ENCODE measurements at places on chromosomes 2 and 18. TPM values are rescaled to one million over a fixed set of nuclear protein-coding genes. Genes with fewer than 3 reads are reported as not detected.

GRCh38 chr2:101818531-101819451, 121.3 kb downstream of the MAP4K4 start:
- DNase-seq, result no peak

- no peak for DNase-seq
Observed at GRCh38 chr2:53497020-53497419, 270.6 kb upstream of the CHAC2 start.

- no peak for DNase-seq
Observed at GRCh38 chr2:235244255-235245220, 249.3 kb upstream of the AGAP1 start.

GRCh38 chr2:160075171-160075570, 12.8 kb upstream of the PLA2R1 start:
- DNase-seq, result no peak

DNA sequence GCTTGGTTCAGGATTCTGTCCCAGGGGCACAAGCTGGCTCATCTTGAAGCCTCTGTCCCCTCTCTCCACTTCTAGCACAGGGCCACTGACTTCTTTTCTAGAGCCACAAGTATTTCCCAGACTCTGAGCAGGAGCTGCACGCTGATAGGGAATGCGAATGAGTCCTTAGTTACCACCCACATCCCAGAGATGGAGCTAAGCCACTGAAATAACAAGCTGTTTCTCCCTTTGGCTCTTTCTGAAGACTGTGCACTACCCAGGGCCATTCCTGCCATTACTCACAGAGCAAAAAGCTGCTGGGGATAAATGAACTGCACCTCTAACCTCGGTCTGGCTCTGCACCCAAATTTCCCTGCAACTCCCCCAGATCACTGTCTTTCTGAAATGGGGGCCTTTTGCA, 70.6 kb downstream of the TSN start:
- DNase-seq, result no peak

DNA sequence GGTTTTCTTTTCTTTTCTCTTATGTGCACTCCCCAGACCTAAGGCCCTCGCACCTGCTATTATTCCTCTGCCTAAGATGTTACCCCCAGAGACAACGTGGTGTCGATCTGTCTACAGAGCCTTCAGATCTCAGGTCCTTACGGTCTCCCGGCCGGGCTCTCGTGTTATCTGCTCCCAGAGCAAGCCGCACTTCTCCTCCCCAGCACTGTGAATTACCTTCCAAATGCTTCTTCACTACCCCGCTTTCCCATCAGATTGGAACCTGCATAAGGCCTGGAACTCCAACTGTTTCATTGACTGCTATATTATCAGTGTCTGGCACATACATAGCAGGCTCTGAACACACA, 71.2 kb upstream of the ODC1 start:
- DNase-seq, result no peak

GRCh38 chr2:74554820-74555531, 456 bp downstream of the DOK1 start:
- DNase-seq, result peak; percentile 44

GRCh38 chr2:36528766-36529392, 69.1 kb downstream of the FEZ2 start:
- DNase-seq, result no peak

DNA sequence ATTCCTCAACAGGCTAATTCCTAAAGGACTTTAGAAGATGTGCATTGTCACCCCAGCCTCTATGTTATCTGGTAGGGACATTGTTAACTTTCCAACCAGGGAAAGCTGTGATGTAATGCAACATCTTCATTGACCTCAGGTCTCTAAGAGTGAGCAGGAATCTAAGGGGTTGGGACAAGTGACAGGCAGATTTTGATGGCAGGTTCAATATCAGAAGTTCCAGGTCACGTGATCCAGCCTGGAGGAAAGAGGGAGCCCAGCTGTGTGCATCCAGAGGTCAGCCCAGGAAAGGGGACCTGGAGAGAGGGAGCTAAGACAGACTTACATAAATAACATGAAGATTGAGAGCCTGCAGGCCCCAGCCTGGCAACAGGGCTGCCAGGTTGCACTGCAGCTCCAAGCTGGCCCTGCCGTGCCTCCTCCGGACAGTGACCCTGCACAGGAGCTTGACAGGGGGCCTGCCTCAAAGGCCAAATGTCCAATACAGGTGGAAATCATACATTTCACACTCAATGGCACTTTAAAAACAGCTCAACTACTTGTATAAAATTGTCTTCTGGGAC, 262.2 kb upstream of the MGAT5 start:
- no peak for DNase-seq

DNA sequence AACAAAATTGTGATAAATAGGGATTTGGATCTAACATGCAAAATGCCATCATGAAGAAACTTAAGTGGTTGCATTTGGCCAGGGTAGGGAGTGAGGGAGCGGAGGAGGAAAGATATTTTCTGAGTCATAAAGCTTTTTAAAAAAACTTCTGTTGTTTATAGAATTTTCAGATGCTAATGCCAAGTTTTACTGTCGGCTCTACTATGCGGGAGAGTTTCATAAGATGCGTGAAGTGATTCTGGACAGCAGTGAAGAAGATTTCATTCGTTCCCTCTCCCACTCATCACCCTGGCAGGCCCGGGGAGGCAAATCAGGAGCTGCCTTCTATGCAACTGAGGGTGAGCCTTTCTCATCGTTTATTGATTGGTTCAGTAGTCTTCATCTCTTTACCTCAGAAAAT, 56.0 kb upstream of the PTH2R start:
- no peak for DNase-seq

DNA sequence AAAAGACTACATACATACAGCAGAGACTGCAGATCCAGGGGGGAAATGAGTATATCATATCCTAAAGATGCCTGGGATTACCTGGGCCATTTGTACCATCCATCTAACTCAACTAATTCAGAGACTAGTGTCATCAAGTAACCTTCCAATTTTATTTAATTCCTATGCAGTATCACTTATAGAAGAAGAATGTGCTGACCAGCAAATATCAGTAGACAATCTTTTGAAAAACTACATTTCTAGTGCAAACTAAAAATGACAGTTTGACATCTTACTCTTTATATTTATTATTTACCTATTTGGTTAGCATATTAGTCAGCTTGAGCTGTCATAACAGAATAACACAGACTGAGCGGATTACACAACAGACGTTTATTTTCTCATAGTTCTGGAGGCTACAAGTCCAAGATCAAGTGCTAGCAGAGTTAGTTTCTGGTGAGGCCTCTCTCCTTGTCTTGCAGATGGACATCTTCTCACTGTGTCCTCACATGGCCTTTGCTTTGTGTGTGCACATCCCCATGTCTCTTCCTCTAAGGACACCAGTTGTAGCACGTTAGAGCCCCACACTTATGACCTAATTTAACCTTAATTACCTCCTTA, 47.0 kb downstream of the NCKAP5 start:
- DNase-seq, result no peak

DNA sequence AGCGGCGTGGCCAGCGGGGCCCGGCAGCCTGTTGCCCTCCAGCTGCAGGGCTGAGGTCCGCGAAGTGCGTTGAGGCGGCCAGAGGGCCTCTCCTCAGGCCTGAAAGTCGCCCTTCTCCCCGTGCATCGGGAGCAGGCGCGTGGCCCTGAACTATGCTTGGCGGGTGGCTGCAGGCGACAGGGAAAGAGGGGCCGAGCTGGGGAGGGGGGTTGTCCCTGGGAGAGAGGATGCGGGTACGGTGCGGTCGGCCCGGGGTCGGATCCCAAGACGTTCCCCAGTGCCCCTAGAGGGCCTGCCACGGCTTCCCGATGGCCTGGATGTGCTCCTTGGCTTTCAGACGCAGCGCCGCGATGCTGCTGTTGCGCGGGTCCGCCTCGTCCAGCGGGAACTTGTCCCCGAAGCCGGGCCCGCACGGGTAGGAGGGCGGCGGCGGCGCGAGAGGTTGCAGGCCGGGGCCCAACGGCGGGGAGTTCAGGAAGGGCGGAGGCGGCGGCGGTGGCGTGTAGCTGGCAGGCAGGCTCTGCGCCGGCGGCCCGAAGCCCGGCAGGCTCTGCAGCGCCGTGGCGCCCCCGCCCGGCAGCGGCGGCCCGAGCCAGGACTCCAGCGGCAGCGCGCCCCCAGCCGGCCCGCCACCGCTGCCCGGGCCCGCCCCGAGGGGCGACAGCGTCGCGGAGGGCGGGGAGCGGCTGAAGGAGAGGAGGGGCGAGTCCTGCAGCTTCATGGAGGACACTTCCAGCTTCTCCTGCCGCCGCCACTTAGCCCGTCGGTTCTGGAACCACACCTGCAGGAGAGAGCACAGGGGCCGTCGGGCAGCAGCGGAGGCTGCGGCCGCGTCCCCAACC, 4.3 kb downstream of the RAX start:
- peak; percentile 65 for DNase-seq

GRCh38 chr2:70141212-70141901, 49.5 kb downstream of the C2orf42 start:
- DNase-seq, result peak; percentile 62

GRCh38 chr2:167342769-167343168, 454.5 kb downstream of the XIRP2 start:
- no peak for DNase-seq

GRCh38 chr2:156331572-156332283, 793 bp downstream of the NR4A2 start:
- peak; percentile 70 for DNase-seq

GRCh38 chr18:47798366-47798765, 132.1 kb downstream of the SMAD2 start:
- no peak for DNase-seq

- no peak for DNase-seq
Observed at GRCh38 chr2:78561876-78562275, 463.6 kb upstream of the REG3G start.

DNA sequence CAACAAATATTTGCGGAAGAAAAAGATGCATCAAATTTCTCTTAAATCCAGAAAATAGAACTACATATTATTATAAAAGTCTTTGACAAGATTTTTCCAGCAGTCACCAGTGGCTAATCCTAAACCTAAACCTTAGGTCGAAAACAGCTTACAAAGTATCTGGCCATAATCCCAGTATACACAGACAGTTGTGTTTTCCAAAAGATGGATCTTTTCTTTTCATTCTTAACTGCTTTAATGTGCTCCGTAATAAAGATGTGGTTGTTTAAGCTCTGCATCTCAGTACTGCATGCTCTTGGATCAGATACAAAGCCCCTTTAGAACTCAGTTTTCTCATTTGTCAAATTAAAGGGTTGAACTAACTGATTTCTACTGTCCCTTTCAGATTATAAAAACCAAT, 247.8 kb downstream of the TXNL1 start:
- DNase-seq, result no peak

GRCh38 chr18:30582078-30582477, 460.5 kb downstream of the DSC3 start:
- DNase-seq, result no peak

POU3F3 gene
- polyA plus RNA-seq, result 0.96 TPM

MRPL33 gene
- 204 TPM for polyA plus RNA-seq

MZT2B gene
- polyA plus RNA-seq, result 264 TPM

GPR39 gene
- polyA plus RNA-seq, result 19.5 TPM

FSIP2 gene
- polyA plus RNA-seq, result 14.6 TPM

AMER3 gene
- 0.99 TPM for polyA plus RNA-seq

LCT gene
- polyA plus RNA-seq, result 0.22 TPM

TBC1D8 gene
- 62.2 TPM for polyA plus RNA-seq

ACOXL gene
- 4.9 TPM for polyA plus RNA-seq

DLGAP1 gene
- 18.6 TPM for polyA plus RNA-seq

NEURL3 gene
- polyA plus RNA-seq, result 0.78 TPM

INHBB gene
- polyA plus RNA-seq, result 46.1 TPM
